ENCODE measurements at places on chromosomes 6 and 20.

DNA sequence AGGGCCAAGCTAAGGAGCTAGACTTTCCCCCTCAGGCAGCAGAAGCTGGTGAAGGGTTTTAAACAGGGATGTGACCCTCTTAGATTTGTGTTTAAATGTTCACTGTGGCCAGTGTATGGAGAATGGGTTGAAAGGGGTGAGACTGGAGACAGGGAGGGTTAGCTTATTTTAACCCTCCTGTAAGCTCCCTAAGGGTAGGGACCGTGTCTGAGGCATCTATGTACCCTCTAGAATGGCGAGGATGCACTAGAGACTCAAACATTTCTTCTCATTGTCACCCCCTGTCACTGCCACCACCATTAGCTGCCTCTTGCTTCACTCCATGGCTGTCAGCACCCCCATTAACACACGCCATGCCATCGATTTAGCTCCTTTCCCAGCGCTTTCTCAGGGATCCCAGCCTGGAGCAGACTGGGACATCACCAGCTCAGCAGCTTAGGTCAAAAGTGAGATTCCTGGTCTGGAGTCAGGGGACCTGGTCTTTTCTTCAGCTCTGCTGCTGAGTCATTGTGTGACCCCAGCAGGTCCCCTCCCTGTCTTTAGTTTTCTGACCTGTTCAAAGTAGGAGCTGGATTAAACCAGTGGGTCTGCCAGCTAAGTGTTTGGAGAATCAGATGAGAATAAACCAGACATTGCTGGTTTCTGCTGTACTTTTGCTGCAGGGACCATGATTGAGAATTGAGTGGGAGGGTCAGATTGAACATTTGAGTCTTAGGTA is 1.1 kb upstream of the SLC22A7 start:
- no peak for DNase-seq

DNA sequence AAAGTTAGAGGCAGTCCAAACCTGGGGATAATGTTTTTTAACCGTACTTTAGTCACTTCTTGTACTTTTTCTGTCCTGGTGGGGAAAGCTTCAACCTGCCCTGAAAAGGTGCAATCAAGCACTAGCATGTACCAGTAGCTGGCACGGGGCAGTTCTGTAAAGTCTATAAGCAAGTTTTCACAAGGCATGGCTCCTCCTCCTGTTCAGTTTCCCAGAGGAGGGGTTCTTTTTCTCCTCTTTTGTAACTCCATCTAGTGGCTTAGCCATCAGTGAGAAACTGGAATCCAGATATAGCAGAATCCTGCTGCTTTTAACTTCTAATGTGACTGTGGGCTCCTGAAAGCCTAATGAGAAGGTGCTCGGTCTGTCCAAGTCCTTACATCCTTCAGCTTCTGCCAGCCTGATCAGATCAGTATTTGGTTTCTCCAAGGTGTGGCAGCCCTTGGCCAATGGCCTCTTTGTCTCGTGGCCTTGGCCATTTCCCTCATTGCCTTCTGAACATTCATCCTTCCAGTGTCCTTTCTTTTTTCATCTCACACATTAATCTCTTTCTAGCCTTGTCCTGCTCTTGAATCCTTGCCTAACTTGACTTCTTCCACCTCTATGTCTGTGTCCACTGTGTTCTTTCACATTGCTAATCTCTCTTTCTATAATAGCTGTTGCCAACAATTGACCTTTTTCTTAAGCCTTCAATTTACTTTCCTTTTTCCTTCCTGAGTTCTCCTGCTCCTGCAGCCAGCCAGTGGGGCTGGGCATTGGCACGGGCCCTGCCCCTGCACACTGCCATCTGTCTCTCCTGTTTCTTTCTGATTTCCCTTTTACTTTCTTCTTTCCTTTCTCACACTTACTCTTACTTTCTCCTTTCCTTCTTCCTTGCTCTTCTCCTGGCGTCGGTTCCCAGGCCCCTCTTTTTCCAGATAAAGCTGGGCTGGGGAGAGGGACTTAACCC is 222.0 kb upstream of the SYNCRIP start:
- no peak for DNase-seq

DNA sequence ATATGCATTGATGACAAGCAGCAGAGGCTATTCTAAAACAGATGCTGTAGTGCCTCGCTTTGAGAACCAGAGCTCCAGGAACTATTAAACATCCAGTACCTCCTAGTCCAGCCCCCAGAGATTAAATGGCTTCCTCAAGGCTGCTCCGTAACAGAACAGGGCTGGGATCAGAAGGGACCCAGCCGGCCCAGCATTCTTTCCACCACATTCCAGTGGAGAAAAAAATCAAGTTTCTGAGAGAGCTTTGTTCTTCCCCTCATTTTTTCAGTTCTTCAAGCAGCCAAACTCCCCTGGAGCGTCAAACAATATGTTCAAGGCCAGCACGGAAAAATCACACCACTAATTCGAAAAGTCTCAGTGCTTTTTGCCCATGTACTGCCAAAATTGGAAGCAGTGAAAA is 5.8 kb upstream of the STMND1 start:
- no peak for DNase-seq

DNA sequence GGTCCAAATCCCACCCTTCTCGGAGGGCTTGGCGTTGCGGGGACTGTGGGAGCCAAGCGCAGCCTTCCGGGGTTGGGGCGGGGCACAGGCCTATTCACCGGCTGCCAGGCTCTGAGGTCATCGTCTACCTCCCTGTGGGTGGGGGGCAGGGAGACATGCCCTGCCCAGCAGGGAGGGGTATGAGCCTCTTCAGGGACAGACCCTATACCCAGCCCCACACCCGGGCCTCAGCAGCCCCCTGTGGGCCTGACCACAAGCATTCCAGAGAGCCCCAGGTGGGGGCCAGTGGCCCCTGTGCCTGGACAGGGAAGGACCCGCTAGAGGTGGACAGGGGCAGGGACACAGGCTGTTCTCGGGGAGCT is 11.6 kb downstream of the LAMA5 start:
- DNase-seq, result no peak

DNA sequence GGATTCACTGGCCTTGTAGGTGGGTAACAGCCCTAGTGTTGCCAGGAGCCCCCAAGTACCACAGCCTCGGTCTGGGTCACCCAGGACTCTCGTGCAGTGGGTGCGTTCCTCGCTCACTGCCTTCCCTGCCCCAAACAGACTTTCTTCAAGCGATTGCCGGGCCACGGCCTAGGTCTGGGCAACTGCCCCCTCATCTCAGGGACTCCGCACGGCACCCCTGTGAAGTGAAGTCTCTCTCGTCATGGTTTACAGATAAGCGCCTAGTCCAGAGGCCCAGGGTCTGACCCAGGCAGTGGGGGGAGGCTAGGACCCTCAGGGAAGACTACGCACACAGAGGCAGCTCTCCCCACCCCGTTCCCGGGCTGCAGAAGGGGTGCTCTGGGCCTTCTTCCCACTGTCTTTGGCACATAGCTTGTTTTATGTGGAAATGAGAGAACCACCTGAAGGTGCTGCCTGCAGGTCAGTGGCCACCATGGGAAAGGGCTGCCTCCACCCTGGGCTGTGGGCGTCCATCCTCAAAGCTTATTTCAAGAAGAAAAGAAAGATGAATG is 220.8 kb downstream of the ERMARD start:
- DNase-seq, result no peak

DNA sequence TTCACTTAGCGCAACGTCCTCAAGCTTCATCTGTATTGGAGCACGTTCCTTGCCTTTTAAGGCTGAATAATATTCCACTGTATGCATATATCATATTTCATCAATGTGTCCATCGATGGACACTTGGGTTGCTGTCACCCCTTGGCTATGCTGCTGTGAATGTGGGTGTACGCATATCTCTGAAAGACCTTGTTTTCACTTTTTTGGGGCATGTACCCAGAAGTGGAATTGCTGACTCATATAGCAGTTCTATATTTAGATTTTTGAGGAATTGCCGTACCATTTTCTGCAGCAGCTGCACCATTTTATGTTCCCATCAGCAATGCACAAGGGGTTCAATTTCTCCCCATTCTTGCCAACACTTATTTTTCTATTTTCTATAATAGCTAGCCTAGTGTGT is 22.8 kb upstream of the SLC23A2 start:
- no peak for DNase-seq

DNA sequence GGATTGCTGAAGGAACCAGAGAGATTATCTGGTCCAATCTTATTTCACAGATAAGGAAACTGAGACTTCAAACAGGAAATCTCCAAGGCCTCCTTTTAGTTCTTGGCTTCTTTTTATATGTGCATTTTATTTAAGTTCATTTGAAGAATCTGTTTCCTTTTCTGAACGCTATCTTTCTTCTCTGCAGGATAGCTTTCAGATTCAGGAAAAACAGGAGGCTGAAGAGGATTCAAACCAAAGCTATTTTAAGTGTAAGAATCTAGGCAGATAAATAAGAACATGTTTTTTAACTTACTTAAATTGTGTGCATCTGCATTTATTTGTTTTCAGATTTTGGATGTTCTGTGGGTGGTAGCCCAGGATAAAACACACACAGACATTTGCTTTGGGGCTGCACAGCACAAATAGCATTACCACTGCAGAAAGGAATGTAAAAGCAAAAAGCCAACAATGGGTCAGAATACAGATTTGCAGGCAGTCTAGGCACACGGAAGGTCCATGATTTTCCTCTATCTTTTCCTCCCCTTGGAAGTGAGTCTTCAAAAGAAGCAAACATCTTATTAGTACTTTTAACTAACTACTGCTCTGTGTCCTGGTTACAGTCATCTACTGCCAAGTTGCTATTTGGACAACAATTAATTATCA is 188.8 kb upstream of the TBX18 start:
- DNase-seq, result no peak

DNA sequence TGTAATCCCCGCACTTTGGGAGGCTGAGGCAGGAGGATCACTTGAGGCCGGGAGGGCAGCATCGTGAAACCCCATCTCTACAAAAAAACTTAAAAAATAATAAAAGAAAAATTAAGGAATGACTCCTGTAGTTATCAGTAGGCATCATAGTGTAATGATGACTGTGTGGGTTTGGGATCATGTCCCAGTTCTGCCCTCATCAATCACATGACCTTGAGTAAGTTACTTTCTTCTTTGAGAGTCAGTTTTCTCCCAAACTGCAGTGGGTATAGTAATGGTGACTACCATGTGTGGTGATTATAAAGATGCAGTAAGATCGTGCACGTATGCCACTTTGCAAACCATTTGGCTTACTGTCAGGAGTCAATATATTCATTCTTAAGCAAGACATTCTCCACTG is 89.2 kb downstream of the TXNDC5 start:
- DNase-seq, result no peak

GRCh38 chr20:61662968-61663331 is 402.7 kb downstream of the TAF4 start:
- no peak for DNase-seq

GRCh38 chr6:167827583-167828324 is 1.0 kb downstream of the AFDN start:
- peak; percentile 43 for DNase-seq

GRCh38 chr6:142297996-142298753 is 3.6 kb upstream of the ADGRG6 start:
- no peak for DNase-seq

DNA sequence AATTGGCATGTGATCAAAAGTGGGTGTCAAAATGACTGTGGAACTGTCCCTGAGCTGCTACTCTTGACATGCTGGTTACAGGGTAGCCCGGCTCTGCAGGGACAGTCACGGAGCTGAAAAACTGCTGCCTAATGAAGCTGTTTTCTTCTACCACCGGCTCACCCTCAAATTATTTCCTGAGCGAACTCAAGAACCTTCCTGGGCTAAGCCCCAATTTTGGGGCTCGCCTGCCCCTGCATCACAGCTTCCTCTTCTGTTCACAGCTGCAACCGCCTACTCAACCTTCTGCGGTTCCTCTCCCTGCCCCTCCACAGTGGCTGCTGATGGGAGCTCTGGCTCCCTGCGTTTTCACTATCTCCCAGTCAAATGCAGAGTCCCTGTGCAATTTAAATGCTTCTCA is 110.8 kb upstream of the MLN start:
- peak; percentile 53 for DNase-seq

- no peak for DNase-seq
Measured at GRCh38 chr20:24418731-24419130, 50.7 kb upstream of the SYNDIG1 start.

DNA sequence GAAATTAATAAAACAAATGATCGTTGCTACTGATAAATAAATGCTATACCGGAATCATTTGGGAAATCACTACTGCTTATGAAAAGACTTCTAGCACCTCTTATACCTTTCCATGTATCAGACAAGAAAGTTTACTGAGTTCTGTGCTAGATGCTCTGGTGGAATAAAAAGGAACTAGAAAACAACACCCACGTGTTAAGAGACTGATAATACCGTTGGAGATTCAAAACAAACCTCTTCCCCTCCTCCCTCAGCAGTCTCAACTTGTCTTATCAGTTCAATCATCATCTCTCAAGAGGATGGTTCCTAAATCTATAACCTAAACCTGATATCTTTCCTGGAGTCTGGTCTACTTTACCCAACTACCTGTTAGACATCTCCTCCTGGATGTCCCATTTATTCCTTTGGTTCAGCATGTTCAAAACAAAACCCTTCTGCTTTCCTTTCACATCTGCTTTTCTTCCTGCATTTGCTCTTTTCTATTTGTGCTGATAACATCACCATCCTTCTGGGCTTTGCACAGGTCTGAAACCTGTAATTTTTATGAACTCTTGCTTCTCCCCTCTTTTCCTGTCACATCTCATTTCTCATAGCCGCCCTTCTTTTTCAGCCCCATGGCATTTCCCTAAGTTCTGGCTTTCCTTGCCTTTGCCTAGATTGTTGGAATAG is 122.2 kb downstream of the COL19A1 start:
- no peak for DNase-seq

GRCh38 chr6:24708612-24709011 is 10.3 kb downstream of the C6orf62 start:
- DNase-seq, result no peak

- DNase-seq, result peak; percentile 45
Measured at GRCh38 chr6:108581237-108581931, 20.7 kb downstream of the FOXO3 start.

DNA sequence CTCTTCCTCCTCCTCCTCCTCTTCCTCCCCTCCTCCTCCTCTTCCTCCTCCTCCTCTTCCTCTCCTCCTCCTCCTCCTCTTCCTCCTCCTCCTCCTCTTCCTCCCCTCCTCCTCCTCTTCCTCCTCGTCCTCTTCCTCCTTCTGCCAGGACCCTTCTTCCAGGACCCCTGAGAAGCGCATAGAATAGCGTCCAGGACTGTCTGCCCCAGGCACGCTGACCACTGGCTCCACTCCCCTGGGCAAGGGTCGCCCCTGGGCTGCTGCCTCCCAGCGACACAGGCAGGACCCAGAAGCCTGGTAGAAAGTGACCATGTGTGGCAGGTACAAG is 42.4 kb upstream of the BHLHE23 start:
- no peak for DNase-seq
